ENCODE measurements at places on chromosomes 3 and 15.
A peak's percentile ranks its signal among the peaks of the same experiment; 100 is the strongest.

- DNase-seq, result no peak
These were observed 15.9 kb downstream of the PSTPIP1 start for GRCh38 chr15:77010857-77011256.

DNA sequence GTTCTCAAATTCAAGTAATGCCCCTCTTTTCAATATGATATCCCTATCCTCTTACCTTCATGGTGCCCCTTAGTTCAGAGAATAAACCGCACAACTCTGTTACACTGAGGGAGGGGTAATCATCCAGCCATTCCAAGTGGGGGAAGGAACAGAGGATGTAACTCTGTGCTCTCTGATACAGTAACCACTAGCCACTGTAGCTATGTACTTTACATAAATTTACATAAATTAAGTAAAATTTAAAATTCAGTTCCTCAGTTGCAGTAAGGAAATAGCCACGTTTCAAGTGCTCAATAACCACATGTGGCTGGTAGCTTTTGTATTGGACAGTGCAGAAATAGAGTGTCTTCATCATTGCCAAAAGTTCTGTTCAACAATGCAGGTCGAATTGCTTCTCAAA lies 90.8 kb downstream of the ANXA2 start:
- DNase-seq, result no peak

DNA sequence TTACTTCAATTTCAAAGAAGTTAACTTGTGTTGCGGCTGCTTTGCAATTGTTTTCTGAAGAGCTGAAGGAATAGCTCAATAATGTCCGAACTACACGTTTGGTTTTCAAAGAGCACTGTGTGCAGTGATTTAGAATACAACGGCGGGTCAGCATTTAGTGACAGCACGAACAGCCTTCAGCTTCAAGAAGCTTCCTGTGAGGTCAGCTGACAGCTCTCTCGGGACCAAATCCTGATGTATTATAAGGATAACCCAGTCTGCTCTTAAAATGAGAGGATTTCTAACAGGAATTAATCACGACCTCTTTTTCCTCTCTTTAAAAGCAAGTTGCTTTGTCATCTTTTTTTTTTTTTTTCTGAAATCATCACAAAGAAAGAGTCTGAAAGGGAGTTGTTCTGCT lies 97.9 kb upstream of the UNC13C start:
- DNase-seq, result no peak

- no peak for DNase-seq
These were observed 177.7 kb downstream of the P3H2 start for GRCh38 chr3:189942948-189943347.

DNA sequence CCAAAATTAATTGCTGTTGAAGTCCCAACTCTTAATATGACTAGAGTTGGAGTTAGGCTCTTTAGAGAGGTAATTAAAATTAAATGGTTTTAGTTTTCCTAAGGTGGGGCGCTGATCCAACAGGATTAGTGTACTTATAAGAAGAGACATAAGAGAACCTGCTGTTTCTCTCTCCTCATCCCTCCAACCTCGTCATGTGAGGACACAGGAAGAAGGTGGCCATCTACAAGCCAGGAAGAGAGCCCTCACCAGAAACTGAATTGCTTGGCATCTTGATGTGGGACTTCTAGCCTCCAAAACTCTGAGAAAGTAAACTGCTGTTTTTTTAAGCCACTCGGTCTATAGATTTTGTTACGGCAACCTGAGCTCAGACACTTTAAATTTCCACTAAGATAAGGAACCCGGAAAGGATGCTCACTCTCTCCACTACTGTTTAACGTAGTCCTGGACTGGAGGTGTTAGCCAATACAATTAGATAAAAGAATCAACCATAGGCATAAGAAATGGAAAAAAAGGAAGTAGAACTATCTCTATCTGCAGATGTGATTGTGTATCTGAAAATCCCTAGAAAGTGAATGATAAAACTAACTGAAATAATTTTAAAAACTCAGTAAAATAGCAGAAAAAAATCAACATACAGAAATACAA lies 26.8 kb downstream of the DCBLD2 start:
- no peak for DNase-seq

GRCh38 chr3:115623044-115623868 lies at the start of gene GAP43:
Gene GAP43 (plus strand): TSS chr3:115623510. CDS start chr3:115623690, 180 bp downstream.
- DNase-seq, result peak; percentile 38
